ENCODE measurements at places on chromosomes 13 and 19.

GRCh38 chr13:56988543-56988942, 152.2 kb upstream of the PRR20A start:
- no peak for DNase-seq

- no peak for DNase-seq
These were observed 22.1 kb downstream of the ZNF787 start for GRCh38 chr19:56098731-56099568.

DNA sequence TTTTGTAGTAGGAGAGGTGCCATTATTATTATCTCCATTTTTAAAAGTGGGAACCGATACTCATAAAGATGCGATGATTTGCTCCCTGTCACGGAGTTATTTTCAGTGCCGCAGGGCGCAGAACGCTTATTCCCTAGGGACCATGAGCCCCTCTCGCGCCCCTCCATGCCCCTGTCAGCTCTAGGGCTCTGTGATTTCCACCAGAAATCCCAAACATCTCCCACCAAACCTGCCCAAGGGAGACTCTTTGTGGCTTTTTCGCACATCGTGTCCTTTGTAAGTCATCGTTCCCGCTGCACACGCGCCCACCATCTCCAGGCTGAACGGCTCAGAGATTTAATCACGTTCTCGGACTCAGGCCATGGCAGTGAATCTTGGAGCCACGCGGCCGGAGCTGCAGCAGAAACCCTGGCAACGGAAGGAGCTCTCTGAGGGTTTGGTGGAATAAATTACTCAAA, 105.1 kb downstream of the DNAJC15 start:
- no peak for DNase-seq

DNA sequence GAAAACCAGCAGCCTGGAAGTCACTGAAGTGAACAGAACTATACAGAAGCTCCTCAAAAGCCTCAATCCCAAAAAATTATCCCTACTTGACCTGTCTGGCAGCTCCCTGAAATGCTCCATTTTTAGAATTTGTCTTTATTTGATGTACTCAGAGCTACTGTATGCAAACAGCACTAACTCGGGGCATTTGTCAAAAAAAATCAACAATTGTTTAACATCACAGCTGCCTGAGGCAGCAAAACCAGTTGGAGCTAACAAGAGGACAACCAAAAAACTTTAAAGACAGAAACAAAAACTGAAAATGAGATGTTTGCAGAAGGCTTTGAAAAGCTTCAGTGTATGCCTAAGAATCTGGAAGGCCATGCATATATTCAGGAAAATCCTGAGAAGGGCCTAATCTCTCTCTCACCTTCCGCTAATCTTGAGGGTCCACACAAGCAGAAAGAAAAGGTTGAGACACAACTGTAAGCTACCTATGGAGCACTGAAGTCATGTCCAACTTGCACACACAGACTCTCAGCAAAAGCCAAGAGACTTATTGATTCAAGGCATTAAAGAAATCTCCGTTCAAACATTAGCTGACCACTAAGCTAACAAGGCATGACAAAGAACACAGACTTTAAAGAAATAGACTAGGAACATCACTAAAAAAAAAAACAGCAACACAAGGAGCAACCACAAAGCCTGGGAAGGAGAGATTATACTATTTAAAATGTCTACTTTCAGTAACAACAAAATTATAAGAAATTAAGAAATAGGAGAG, 16.1 kb downstream of the VWA8 start:
- DNase-seq: no peak

All from non-pigmented ciliary epithelial cell (primary cell).